Activated naive CD8-positive, alpha-beta T cell treated with anti-CD3 and anti-CD28 coated beads, Interleukin-2, amount 50 U/mL, for 16 hours (primary cell): ENCODE measurements at places on chromosomes 2 and 18.

DNA sequence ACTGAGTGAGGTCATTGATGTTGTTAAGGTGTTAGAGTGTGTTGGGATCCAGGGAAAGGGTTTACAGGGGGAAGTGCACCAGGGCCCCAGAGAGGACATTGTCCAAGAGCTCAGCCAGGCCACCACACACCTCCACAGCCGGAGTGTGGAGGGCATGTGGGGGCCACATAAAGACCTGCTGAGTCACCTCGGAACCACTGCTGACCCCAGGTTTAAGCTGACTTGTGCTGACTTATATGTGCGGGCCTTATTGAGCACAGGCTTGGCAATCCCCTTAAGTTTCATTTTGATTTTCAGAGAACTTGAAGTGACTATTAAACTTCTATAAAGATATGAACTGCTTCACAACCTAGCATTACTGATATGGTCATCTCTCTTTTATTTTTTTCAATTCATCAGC lies 166.2 kb upstream of the MAP3K20 start:
- DNase-seq = no peak

DNA sequence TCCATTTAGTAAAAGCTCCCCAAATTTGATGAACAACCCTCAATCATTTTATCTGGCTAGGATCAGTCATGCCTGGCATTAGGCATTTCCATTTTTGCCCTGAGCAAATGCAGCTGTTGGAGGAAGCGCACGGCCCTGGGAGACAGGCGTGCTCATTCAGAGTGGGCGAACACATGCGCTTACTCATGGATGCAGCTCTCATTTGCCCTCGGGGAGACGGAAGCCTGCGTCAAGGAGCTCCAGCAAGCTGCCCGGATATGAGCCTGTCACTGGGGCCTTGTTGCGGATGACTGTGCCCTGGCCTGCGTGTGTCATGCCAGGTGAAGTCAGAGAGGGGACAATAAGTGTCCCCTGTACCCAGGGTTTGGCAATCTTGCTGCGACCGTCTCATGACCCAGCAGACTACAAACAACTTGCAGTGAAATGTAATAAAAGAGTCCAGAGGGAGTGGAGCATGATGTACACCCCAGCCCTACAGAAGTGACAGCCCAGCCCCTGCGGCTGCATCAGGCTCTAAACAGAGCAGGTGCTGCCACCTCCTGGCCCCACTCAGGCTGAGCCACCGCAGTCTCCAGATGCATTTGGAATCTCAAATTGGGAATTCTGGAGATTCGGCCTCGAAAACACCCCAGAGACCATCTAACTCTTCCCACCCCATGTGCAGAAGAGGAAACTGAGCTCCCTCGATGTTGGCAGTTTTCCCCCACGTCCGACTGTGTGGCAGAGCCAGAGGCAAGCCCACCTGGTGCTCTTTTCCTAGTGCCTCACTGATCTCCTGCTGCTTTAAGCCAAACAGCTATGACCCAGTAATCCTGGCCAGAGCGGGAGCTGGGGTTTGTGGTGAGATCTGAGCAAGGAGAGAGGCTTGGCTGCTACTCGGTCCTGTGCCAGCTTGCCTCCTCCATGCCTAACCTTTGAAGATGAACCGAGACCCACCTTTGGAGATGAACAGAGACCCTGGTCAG lies 105.0 kb upstream of the ALK start:
- DNase-seq = no peak

DNA sequence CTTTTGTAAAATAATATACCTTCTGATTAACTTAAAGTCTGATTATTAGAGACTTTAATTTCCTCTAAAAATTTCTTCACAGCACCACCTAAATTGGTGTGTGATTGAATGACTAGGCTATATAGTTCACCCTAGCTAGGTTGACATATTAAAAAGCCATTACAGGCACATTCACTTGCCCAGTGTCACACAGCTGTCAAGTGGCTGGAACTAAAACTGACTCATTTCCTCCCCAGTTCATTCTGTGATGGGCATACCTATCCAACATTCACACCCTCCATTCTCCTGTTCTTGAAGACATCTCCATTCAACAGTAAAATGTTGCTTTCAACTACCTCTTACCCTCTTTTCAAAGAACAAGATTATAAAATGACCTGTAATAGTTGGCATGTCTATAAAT lies 334.5 kb downstream of the ARHGAP15 start:
- no peak for DNase-seq

GRCh38 chr2:55365303-55365702 lies 54.4 kb downstream of the CCDC88A start:
- no peak for DNase-seq

GRCh38 chr18:9362869-9363268 lies 28.3 kb downstream of the TWSG1 start:
- no peak for DNase-seq

GRCh38 chr18:55650363-55650870 lies 62.4 kb upstream of the TCF4 start:
- no peak for DNase-seq

DNA sequence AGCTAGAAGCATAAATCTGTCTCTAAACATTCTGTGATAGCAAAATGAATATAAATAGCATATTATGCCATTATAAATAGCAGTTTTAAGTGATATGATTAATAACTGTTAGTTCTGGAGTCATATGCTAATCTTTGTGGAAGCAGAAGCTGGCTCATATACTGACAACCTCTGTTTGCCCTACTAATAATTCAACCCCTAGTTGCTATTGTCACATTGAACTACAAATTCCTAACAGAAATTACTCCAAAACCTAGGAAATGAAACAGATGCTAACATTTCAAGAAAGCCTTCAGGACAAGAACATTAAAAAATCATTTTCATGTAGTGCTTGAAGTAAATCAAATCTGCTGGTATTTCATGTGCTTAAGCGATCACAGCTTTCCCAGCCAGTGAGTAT lies 28.2 kb downstream of the CALCRL start:
- no peak for DNase-seq

DNA sequence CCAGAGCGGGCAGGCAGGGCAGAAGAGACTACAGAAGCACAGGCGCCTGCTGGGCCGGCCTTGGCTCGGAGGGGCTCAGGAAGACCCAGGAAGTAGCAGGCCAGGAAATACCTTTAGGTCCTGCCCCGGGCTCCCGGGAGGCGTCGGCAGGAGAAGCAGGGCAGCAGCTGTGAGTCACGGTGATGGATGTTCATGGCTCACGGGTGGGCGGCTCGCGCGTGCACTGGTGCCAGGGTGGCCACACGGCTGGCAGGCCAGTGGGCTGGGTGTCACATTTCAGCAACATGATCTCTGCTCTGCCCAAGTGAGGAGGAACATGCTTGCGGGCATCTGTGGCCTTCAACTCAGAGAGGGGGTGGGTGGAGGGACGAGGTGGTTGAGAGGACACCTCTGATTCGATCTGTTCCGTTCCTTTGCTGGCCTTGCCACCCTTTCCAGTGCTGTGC lies 139.3 kb downstream of the KLHL29 start:
- no peak for DNase-seq

- DNase-seq = no peak
Measured at GRCh38 chr2:240999873-241000541, 1.6 kb downstream of the SNED1 start.

- DNase-seq = no peak
Measured at GRCh38 chr18:44693030-44693784, 12.5 kb downstream of the SETBP1 start.

GRCh38 chr2:8682719-8683667 lies 1.1 kb downstream of the ID2 start:
- DNase-seq = no peak

- no peak for DNase-seq
Measured at GRCh38 chr2:43273529-43273928, 47.1 kb upstream of the ZFP36L2 start.

DNA sequence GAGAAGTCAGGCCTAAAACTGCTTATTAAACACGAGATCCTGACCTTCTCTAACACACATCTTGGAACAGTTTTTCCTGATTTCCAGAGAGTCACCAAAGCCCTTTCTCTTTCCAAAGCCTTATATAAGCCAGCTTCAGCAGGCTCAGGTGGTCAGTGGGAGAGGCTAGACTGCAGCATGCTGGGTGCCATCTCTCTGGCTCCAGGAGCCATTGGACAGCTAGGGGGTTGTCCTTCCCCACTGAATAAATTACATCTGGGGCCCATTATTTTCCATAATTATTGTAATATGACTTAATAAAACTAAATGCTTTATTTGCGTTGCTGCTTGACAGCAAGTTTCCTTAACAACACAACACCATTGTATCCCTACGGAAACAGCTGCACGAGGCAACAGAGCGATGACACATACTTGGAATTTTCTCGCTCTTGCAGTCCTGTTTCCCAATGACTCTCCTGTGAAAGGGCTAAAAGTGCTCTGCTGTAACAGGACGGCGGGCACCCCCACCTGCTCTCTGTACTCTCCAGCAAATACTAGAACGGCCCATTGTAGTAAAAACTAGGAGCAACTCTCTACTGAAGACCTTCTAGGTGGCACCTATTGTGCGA lies 160.6 kb downstream of the RNF144A start:
- DNase-seq = no peak

- no peak for DNase-seq
Measured at GRCh38 chr2:29723255-29724001, 198.0 kb downstream of the ALK start.

DNA sequence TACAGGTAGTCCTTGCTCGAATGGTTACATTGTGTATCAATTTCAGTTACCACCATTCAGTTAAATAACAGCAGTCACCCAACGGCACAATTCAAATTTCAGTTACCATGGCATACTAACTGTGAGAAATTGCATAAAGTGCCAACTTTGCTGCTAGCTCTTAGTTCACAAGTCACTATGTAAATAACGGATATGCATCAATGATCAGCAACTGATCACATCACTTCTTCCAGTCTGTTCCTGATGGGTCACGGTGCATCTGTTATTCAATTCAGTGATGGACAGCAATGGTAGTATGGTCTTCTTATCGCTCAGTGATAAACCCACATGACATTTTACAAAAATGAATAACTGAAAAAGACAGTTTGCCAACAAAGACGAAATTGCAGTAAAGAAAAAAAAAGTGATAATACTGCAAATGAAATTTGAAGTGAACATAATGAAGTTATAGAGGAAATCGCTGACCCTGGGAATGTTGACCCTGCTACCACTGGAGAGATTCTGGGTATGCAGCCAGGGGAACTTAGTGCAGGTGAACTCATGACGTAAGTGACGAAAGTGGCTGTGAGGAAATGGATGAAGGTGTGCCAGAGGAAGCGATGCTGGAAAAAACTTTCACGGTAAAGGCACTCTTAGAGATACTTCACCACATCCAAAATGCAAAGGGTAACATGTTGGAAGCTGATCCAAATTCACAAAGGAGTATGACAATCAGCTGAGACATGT lies 25.9 kb upstream of the RAPGEF4 start:
- no peak for DNase-seq

DNA sequence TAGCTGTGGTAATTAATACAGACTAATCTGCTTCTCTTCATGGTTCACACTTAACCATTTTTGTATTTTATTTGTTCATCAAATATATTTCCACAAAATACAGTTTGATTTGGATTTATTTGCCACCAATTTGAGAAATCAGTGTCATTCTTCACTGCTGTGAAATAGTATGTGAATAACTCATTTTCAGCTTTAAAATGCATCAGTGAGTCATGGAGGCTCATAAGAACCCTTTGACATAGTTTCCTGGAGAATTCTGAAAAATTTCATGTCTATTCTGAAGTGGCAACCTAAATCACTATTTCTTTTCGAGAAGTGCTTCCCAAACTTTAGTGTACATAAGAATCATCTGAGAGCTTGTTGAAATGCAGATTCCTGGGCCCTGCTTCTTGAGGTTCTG lies 1026.7 kb upstream of the ACVR2A start:
- no peak for DNase-seq

GRCh38 chr2:69827796-69828540 lies 1.5 kb upstream of the GMCL1 start:
- no peak for DNase-seq

- no peak for DNase-seq
Measured at GRCh38 chr2:234615643-234616356, 118.9 kb upstream of the ARL4C start.

DNA sequence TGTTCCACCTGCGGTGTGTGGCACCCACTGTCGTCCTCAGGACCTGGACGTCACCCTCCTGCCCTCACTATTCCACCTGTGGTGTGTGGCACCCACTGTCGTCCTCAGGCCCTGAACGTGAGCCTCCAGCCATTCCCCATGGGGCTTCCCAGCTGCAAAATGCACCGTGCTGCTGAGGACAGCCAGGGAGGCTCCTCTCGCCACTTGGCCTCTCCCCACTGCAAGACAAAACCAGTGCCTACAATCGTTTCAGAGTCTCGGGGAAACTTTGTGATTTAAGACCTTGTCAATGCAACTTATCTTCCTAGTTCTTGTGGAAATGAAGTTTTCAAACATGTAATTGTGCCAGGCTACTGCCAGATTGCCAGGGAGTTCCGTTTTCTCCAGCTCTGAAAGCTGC lies 319.3 kb upstream of the SALL3 start:
- no peak for DNase-seq

DNA sequence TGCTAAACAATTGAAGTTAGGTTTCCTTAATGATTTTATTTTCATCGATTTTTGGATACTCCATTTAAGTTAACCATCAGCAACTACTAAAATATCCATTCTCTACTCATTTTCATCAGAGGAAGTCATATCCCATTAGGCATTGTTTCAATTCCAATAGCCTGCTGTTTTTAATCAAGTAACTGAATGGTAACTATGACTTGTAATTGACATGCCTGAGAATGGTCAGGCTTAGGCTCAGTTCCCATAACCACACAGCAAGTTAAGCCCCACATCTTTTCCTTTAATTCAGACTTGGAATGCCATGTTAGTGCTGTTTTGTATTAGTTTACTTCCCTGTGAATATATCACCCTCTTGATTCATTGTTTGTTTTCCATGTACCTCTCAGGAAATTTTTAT lies 398.8 kb downstream of the ARHGAP15 start:
- DNase-seq = no peak

DNA sequence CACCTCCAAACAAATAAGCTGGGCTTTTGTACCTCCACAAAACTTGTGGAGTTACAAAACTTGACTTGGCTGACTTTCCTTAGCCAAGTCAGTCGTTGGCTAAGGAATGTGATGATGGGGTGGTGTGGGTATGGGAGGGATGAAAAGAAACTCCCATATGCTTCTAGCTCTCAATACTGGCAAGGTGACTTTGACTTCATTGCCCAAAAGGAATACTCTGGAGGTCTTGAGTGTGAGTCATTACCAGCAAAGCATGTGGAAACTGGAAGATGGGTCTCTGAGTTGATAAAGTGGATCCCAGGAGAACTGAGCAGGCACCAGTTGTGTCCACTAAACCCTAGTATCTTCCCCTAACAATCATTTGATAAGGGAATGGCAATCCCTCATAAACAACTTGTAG lies 226.7 kb downstream of the GULP1 start:
- DNase-seq = no peak

DNA sequence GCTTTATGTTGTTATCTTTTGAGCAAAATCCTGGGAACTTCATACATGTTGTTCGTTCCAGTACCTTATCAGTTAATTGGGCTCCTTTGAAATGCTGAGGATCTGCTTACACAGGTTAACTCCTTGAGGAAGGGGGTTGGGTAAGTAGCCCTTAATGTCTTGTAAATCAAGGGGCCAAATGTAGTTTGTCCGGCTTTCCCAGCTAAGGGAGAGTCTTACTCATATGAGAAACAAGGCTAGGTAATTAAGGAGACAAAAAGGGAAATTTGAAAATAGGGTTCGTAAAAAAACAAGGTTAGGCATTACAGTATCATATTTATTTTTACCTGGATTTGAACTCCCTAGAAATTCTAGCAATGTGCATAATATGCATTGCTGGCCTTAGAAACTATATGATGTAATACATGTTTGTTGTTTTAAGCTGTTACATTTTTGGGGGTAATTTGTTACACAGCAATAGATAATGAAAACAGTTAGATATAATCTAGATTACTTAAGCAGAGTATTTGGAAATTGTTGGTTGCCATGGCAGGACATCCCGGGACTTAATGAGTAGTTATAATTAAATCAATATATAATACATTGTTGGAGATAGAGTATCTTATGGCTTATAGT lies 30.9 kb upstream of the RNF149 start:
- no peak for DNase-seq
